AG10803 (cell line): ENCODE measurements at places on chromosomes 2 and 18.

GRCh38 chr2:211845338-211846035 is 693.1 kb downstream of the ERBB4 start:
- no peak for DNase-seq

GRCh38 chr2:122378521-122378920 is 623.1 kb downstream of the TSN start:
- DNase-seq: no peak

- no peak for DNase-seq
Observed at GRCh38 chr2:20303966-20304365, 46.7 kb downstream of the PUM2 start.

- no peak for DNase-seq
Observed at GRCh38 chr2:182220335-182220734, 206.5 kb downstream of the PDE1A start.

GRCh38 chr2:85728883-85729824 is 24.6 kb upstream of the ATOH8 start:
- peak; percentile 78 for DNase-seq

- DNase-seq: no peak
Observed at GRCh38 chr2:234998404-234999211, 46.8 kb downstream of the SH3BP4 start.

GRCh38 chr18:62445386-62445917 is 77.4 kb upstream of the ZCCHC2 start:
- DNase-seq: no peak

GRCh38 chr18:8893628-8894231 is 188.4 kb downstream of the MTCL1 start:
- no peak for DNase-seq

- DNase-seq: peak; percentile 90
Observed at GRCh38 chr2:196171248-196171871, at the start of gene STK17B. Gene STK17B, minus strand, starts transcription at chr2:196171578. Its CDS starts 8,195 bp downstream, at chr2:196163383.

GRCh38 chr2:154158101-154158500 is 286.4 kb downstream of the GALNT13 start:
- DNase-seq: no peak

DNA sequence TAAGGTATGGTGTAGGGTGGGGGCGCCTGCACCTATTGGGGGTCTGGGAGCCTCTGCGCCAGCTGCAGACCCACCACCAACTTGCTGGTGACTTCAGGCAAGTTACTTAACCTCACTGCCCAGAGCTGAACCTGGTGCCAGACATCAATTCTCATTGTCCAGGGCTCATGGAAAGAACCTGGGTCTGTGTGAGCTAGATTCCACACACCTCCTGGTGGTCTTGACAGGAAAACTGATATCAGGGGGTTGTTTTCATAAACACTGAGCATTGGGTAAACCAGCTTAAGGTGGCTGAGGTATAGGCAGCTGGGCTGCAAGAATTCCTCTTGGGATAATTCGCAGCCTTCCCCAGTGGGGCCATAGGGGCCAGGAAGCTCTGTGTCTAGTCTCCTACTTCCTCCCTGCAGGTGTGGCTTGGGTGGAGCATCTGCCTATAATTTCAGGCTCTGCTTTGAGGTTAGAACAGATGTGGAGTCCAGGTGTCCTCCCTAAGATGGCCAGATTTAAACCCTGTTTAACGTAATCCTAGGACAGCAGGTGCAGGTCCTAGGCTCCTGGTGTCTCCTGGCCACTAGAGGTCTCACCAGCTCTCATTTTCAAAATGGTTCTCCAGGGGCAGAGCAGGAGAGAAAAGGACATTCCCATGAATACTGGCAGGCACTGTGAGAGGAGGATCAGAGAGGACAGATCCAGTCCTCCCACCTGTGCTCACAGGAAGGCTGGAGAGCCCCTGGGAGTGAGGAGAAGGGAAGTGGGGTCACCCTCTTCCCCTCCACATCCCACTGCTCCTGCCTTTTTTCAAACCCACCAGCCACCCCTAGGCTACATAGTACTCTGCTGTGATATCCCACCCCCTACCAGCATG is 100.4 kb upstream of the SMAD2 start:
- DNase-seq: peak; percentile 42

- DNase-seq: no peak
Observed at GRCh38 chr2:25588576-25588975, 84.8 kb downstream of the DTNB start.

- DNase-seq: no peak
Observed at GRCh38 chr2:208531361-208531760, 124.8 kb downstream of the PTH2R start.

- DNase-seq: no peak
Observed at GRCh38 chr2:63029058-63029457, 21.6 kb upstream of the OTX1 start.

- DNase-seq: no peak
Observed at GRCh38 chr2:215979620-215980019, 33.7 kb downstream of the MREG start.

- no peak for DNase-seq
Observed at GRCh38 chr2:235148201-235149170, 196.7 kb downstream of the SH3BP4 start.

DNA sequence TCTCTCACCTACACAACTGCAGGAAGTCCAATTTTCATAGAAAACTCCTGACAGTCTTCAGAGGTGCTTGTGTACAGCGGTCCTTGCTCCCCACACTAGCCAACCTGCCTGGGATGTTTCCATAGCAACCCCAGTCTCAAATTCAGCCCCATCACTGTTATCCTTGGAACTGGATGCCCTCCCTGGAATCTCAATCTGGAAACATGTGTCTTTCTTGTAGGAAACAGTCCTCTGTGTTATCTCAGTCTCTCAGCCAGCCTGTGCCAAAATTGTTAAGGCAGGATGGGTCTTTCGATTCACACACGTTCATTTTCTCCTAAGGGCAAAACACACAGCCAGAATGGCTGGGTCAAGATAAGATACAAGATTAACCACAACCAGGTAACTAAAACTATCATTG is 295.5 kb upstream of the RND3 start:
- DNase-seq: no peak

- DNase-seq: no peak
Observed at GRCh38 chr2:157523270-157524247, 79.7 kb upstream of the CYTIP start.

GRCh38 chr18:67092141-67092540 is 424.4 kb downstream of the DSEL start:
- DNase-seq: no peak

- DNase-seq: no peak
Observed at GRCh38 chr2:20596973-20597859, 53.7 kb downstream of the HS1BP3 start.

DNA sequence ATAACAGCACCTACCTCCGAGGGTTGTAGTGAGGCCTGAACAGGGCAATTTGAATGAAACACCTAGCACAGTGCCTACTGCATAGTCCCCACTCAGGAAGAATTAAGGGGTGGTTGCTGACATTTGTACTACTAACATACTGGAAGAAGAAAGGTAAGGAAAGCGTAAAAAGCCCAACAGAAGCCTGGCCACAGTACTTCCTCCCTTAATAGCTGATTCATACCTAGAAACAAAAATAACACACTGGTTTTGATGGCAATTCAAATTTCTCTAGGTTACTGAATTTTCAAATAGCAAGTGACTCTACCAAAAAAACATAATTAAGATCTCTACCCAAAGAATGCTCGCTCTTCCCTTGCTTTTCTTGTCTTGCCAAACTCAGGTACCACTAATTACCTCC is 16.2 kb downstream of the SUCLG1 start:
- no peak for DNase-seq

DNA sequence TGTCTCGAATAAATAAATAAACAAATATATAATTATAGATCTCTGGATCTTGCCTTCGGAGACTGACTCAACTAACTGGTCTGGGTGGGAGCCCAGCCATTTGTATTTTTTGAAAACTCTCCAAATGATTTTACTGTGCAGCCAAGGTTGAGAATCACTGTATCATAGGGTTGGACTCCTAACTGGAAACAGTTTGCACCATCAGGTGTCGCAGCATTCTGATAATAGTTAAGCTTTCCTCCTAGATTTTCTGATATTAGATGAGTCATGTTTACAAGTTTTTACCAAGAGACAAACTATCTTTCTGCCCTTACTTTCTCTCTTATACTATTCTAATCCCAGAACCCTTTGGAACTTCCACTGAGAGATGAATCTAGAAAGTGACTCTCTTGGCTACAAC is 16.8 kb downstream of the IL37 start:
- no peak for DNase-seq

DNA sequence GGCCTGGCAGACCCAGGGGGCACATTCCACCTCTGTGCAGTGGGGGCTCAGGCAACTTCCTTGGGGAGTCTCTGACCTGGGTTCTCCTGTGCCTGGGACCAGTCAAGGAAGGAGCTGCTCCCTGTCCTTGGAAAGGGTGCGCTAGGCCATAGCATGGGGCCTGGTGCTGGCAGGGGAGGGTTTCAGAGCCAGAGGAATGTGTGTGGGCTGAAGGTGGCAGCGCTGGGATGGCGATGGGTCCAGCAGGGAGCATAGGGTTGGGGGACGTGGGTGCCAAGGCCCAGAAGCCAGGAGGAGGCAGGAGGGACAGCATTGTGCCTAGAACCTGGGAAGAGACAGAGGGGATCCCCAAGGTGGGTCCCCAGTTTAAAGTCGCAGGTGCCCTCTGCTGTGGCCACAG is 66.3 kb upstream of the TUBA3E start:
- DNase-seq: no peak

- DNase-seq: no peak
Observed at GRCh38 chr2:191693778-191694177, 15.8 kb downstream of the NABP1 start.

GRCh38 chr2:210539578-210540416 is 16.6 kb upstream of the CPS1 start:
- no peak for DNase-seq

DNA sequence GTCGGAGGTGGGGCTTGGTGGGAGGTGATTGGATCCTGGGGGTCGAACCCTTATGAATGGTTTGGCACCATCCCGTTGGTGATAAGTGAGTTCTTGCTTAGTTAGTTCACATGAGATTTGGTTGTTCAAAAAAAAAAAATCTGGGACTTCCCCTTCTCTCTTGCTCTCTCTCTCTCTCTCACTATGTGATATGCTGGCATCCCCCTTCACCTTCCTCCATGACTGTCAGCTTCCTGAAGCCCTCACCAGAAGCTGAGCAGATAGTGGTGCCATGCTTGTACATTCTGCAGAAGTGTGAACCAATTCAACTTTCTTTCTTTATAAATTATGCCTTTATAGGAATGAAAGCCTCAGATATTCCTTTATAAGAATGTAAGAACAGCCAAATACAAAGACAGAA is 269.7 kb upstream of the APCDD1 start:
- no peak for DNase-seq

DNA sequence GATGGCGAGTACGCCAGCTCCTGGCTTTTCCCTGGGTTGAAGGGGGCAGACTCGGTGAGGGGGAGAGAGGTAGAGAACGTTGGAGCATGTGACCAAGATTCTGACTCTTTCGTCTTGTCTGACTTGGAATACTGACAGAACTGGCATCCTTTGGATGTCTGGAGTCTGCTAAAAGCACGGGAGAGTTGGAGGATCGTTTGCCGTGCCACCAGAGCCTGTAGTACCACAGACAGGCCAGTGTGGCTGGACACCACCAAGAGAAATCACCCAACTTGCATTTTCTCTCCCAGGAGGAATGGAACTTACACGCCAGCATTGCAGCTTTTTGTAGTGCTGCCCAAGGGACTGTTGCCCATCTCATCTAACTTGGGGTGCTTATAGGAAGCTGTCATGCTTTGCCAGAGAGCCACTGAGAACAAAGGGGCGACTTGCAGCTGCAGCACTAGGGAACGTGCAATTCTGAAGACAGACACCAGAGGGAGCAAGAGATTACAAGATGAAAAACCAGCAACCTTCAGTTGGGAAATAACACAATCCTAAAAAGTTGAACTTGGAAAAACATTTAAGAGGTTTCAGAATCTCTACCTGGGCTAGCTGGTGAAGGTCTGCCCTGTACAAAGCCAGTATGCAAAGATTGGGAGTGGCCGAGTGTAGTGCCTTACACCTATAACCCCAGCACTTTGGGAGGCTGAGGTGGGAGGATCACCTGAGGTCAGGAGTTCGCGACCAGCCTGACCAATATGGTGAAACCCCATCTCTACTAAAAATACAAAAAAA is 24.1 kb downstream of the PSMG2 start:
- peak; percentile 67 for DNase-seq

GRCh38 chr2:235087832-235088495 is 136.1 kb downstream of the SH3BP4 start:
- no peak for DNase-seq

DNA sequence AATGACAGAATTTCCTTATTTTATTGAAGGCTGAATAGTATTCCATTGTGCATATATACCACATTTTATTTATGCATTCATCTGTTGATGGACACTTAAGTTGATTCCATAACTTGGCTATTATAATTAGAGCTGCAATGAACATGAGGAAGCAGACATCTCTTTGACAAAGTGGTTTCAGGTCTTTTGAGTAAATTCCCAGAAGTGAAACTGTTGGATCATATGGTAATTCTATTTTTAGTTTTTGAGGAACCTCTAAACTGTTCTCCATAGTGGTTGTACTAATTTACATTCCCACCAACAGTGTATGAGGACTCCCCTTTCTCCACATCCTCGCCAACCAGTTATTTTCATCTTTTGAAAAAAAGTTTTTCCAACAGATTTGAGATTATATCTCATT is 77.5 kb downstream of the TMEM200C start:
- no peak for DNase-seq

- DNase-seq: no peak
Observed at GRCh38 chr2:211113334-211114175, 557.2 kb downstream of the CPS1 start.

DNA sequence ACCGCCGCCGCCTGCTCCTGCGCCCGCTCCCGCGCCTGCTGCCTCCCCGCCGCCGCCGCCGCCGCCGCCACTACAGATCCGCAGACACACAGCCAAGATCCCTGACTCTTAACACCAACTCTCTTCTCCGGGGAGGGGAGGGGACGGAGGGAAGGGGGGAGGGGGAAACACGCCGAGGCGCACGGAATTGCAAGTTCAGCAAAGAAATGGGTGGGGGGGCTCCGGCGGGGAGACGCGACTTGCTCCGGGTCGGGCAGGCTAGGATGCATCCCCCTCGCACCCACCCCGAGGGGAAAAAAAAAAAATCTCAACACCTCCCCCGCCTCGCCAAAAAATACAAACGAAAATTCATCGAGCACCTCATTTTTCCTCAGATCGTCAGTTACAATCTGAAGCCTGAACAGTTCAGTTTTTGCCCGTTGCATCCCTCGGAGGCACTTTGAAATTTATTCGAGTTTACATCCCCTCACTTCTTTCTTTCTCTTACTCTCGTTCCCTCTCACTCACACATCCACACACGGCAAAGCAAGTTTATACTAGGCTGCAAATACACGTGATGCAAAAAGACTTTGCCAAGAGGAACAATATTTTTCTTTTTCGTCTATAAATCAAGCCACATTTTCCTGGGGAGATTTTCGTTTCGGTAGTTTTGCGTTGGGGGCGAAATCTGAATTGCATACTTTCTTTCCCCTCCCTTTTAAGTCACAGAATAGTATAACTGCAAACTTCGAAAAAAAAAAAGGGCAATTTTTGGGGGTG is at the start of gene TCF4:
TCF4 (minus strand) TSS at position 82 of the 759 bp plus-strand sequence. CDS start 1,076 bp downstream, outside the sequence.
- DNase-seq: peak; percentile 59
